ENCODE measurements at places on chromosomes 4 and X. TPM values are rescaled to one million over a fixed set of nuclear protein-coding genes. Genes with fewer than 3 reads are reported as not detected.

DNA sequence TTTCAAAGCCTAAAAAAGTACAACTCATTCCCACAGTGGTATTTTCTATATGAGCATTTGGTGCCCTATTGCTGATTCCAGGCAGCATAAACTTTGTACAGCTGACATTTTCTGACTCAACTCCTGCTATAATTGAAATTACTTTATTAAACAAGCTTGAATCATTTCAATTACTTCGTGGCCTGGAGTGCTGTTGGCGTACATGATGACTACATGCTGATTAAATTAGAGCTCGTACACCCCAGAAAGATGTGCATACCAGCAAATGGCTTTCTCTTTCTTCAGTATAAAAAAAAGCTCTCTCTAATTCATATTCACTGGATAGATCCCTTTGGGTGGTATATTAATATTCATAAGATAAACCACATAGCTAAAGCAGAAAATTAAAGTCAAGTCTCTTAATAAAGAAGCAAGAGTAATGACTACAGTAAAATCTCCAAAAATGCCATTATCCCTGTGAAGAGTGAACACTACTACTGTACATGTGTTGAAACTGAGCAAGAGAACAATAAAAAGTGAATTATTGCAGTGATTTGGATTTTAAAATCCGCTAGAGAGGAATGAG, 245.0 kb upstream of the IGFBP7 start:
- H3K36me3 ChIP-seq, result no peaks in the 10 kb centered on the region
- H3K4me1 ChIP-seq, result no peaks in the 10 kb centered on the region
- no peak overlapping the region for H3K27ac ChIP-seq

- no peak overlapping the region for H3K4me3 ChIP-seq
- H3K27ac ChIP-seq, result no peak overlapping the region
- H3K36me3 ChIP-seq, result no peaks in the 10 kb centered on the region
- no peaks in the 10 kb centered on the region for H3K27me3 ChIP-seq
These were observed 34.5 kb downstream of the TSPAN7 start for GRCh38 chrX:38595801-38596200.

GRCh38 chrX:9269134-9269533, 195.7 kb upstream of the TBL1X start:
- H3K27ac ChIP-seq, result no peak overlapping the region
- H3K4me3 ChIP-seq, result no peak overlapping the region
- no peaks in the 10 kb centered on the region for H3K36me3 ChIP-seq
- no peak for DNase-seq
- no peaks in the 10 kb centered on the region for H3K4me1 ChIP-seq

- H3K27ac ChIP-seq, result no peak overlapping the region
- no peaks in the 10 kb centered on the region for H3K36me3 ChIP-seq
- H3K4me1 ChIP-seq, result no peaks in the 10 kb centered on the region
- no peak overlapping the region for H3K4me3 ChIP-seq
- no peaks in the 10 kb centered on the region for H3K27me3 ChIP-seq
These were observed 98.4 kb downstream of the TLL1 start for GRCh38 chr4:165971446-165971845.

DNA sequence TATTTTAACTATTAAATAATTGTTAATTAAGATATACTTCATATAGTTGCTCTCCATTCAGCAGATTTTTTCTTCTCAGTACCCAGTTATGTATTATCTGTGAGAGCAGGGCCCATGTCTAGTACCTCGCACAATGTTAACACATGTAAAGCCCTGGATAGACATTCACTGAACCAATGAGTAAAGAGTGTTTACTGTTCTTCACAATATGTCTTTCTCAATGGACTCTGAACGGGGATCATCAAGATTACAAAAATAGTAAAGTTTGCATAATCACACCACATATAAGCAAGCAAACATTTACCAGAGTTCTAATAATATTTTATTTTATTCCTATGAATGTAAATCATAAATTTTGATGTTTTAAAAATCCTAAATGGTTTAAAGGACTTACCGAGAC, 47.1 kb downstream of the FBXO8 start:
- peaks cover 5% of the 10 kb centered on the region for H3K4me1 ChIP-seq
- H3K4me3 ChIP-seq, result no peak overlapping the region
- no peaks in the 10 kb centered on the region for H3K36me3 ChIP-seq
- H3K27ac ChIP-seq, result no peak overlapping the region

DNA sequence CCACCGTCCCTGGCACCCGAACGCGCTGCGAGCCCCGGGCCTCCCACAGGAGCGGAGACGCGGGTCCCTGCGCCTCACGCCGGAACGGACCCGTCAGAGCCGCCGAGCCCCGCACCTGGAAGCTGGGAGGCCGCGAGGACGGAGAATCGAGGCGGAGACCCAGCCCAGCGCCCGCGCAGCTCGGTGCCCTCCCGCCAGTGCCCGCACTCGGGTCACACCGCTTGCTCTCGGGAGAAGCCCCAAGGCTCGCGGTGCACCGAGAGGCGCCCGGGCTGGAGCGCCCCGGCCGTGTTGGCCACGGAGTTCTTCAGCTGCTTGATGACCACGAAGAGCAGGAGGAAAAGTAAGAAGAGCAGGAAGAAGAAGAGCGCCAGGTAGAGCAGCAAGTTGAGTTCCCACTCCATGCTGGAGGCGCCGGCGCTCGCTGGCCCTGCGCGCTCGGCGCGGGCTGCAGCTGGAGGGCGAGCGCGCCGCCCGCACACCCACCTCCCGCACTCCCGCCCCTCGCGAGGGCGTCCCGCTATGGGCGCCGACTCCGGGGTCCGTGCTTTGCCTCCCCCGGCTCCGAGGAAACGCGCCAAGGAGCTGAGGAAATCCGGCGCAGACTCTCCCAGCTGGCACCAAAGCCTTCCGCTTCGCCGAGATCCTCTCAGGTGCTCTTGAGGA, at the start of gene SMIM43:
SMIM43 (minus strand) TSS at position 463 of the 666 bp plus-strand sequence; CDS start at position 404, 59 bp downstream.
- no peaks in the 10 kb centered on the region for H3K4me1 ChIP-seq
- no peaks in the 10 kb centered on the region for H3K27me3 ChIP-seq
- no peaks in the 10 kb centered on the region for H3K36me3 ChIP-seq
- DNase-seq, result no peak
- H3K4me3 ChIP-seq, result no peak within 1 kb of the TSS
- H3K27ac ChIP-seq, result no peak within 1 kb of the TSS

DNA sequence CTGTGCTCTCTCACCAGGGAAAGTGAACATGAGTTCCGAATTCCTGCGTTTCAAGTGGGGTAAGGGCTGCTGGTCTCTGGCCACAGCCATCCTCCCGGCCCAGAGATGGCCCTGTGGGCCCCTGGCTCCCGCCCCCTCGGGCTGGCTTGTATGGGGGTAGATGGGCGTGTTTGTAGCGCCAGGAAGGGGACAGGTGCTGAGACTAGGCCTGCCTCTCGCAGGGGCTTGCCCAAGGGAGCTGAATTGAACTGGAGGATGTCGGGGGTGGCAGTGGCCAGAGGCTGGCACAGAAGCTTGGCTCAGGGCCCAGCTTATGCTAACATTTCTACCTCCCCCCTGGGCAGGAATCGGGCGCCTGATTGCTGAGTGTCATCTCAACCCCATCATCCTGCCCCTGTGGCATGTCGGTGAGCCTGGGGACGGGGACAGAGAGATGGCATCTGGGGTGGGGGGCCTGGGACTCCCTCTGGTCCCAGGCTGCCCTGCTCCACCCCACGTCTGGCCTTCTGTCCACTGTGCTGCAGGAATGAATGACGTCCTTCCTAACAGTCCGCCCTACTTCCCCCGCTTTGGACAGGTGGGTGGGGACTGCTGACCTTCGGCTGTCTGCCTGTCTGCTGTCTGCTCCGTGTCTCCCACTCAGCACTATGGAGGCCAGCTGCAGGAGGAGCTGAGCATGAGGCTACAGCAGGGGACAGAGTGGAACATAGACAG, 8.5 kb downstream of the TAFAZZIN start:
- no peak for DNase-seq
- H3K27me3 ChIP-seq, result no peaks in the 10 kb centered on the region
- no peak overlapping the region for H3K27ac ChIP-seq
- H3K4me3 ChIP-seq, result no peak overlapping the region
- H3K4me1 ChIP-seq, result no peaks in the 10 kb centered on the region
- no peaks in the 10 kb centered on the region for H3K36me3 ChIP-seq

DNA sequence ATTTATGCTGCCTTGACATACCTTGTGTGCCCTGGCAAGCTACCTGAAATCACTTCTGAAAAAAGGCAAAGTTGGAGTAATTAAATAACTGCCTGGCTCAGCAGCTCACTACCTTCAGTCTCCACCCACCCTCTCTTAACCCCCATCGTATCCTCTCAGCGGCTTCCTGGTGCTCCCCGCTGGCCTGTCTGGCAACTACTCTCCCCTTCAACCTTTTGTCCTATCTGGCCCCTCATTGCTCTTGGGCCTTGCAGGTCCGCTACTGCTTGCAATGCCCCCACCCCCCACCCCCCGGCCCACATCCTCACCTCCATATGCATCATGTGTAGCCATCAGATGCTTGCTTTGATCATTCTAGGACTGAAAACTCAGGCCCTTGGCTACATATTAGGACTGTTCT, 34.5 kb downstream of the PRPS1 start:
- H3K4me3 ChIP-seq, result no peak overlapping the region
- H3K4me1 ChIP-seq, result no peaks in the 10 kb centered on the region
- H3K27ac ChIP-seq, result no peak overlapping the region
- H3K36me3 ChIP-seq, result no peaks in the 10 kb centered on the region

DNA sequence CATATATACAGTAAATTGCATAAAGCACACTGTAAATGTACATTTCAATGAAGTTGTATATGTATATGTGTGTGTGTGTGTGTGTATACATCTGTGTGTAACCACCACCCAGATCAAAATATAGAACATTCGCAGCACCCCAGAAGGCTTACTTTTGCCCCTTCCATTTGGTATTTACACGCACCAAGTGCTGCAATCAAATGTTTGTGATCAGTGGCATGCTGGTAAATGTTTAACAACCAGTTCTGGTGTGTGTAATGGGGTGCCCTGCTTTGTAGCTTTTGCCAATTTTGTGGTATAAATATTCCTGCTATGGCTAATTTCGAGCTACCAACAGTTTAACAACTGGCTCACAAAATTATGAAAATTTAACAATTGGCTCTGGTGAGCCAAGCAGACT, 101.3 kb downstream of the RTL5 start:
- no peaks in the 10 kb centered on the region for H3K36me3 ChIP-seq
- H3K4me1 ChIP-seq, result no peaks in the 10 kb centered on the region
- H3K4me3 ChIP-seq, result no peak overlapping the region
- no peak for DNase-seq
- no peak overlapping the region for H3K27ac ChIP-seq
- H3K27me3 ChIP-seq, result no peaks in the 10 kb centered on the region

DNA sequence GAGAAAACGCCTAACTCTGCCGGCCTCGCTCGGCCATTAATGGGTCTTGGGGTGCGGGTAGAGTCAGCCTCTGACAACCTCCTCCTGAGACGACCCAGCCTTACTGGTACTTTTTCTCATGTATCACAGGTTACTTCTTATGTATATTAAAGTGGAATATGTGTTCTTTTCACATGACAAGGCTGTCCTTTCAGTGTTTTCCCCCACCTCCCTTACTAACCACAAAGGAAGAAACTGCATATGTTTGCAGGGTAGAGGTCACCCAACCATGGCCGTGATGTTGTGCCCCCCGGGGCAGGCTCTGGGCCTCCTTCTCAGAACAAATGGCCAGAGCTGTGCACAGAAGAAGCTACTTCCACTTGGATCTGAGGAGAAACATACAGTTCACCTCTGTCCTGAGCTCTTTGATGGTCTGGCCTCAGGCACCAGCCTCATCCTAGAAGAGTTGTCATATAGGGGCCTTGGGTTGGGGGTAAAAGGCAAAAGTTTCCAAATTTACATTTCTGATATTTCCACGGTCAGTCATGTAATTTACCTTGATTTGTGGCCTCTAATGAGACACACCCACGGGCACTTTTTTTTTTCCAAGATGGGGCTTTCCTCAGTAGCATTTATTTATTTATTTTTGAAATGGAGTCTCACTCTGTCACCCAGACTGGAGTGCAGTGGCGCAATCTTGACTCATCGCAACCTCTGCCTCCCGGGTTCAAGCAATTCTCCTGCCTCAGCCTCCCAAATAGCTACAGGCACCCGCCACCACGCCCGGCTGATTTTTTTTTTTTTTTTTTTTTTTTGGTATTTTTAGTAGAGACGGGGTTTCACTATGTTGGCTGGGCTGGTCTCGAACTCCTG, 1.9 kb downstream of the SOWAHD start:
- H3K36me3 ChIP-seq, result no peaks in the 10 kb centered on the region
- no peak for DNase-seq
- H3K4me3 ChIP-seq, result no peak overlapping the region
- peaks cover 17% of the 10 kb centered on the region for H3K4me1 ChIP-seq
- no peaks in the 10 kb centered on the region for H3K27me3 ChIP-seq

GRCh38 chr4:38153387-38153760, 193.2 kb downstream of the PTTG2 start:
- H3K27me3 ChIP-seq, result no peaks in the 10 kb centered on the region
- no peaks in the 10 kb centered on the region for H3K36me3 ChIP-seq
- DNase-seq, result no peak
- H3K4me3 ChIP-seq, result no peak overlapping the region
- no peak overlapping the region for H3K27ac ChIP-seq

GRCh38 chrX:55695227-55696018, 22.1 kb upstream of the RRAGB start:
- H3K4me3 ChIP-seq, result no peak overlapping the region
- H3K4me1 ChIP-seq, result no peaks in the 10 kb centered on the region
- no peaks in the 10 kb centered on the region for H3K36me3 ChIP-seq
- no peak for DNase-seq

GRCh38 chr4:7985891-7986441, 46.3 kb upstream of the AFAP1 start:
- H3K36me3 ChIP-seq, result no peaks in the 10 kb centered on the region
- DNase-seq, result no peak
- H3K4me1 ChIP-seq, result no peaks in the 10 kb centered on the region
- H3K27ac ChIP-seq, result no peak overlapping the region
- H3K4me3 ChIP-seq, result no peak overlapping the region
- H3K27me3 ChIP-seq, result no peaks in the 10 kb centered on the region

- H3K36me3 ChIP-seq, result no peaks in the 10 kb centered on the region
- no peak overlapping the region for H3K4me3 ChIP-seq
- no peak for DNase-seq
- H3K27me3 ChIP-seq, result no peaks in the 10 kb centered on the region
- no peak overlapping the region for H3K27ac ChIP-seq
These were observed 37.7 kb upstream of the C4orf17 start for GRCh38 chr4:99473131-99473530.

DNA sequence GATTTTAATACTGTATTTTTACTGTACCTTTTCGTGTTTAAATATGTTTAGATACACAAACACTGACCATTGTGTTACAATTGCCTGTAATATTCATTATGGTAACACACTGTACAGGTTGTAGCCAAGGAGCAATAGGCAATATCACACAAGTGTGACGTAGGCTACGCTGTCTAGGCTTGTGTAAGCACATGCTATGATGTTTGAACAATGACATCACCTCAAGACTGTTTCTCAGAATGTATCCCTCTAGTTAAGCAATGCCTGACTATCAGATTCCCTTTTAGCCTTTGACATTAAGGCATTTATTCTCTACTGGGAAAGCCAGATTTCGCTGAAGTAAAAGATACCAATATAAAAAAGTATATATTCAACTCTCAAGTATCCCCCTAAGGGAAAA, 66.2 kb downstream of the VCX3A start:
- H3K4me3 ChIP-seq, result no peak overlapping the region
- no peak overlapping the region for H3K27ac ChIP-seq
- DNase-seq, result no peak
- no peaks in the 10 kb centered on the region for H3K27me3 ChIP-seq

Gene KLF8
- total RNA-seq, result 0.07 TPM

Gene REPS2
- 1.1 TPM for total RNA-seq

Gene SHROOM4
- total RNA-seq, result not detected

Gene NEIL3
- 4.6 TPM for total RNA-seq

Gene SYNPO2
- total RNA-seq, result 1.2 TPM

Gene VCX2
- total RNA-seq, result not detected
